Neural progenitor cell (in vitro differentiated cells): ENCODE measurements at places on chromosomes 4 and X.

DNA sequence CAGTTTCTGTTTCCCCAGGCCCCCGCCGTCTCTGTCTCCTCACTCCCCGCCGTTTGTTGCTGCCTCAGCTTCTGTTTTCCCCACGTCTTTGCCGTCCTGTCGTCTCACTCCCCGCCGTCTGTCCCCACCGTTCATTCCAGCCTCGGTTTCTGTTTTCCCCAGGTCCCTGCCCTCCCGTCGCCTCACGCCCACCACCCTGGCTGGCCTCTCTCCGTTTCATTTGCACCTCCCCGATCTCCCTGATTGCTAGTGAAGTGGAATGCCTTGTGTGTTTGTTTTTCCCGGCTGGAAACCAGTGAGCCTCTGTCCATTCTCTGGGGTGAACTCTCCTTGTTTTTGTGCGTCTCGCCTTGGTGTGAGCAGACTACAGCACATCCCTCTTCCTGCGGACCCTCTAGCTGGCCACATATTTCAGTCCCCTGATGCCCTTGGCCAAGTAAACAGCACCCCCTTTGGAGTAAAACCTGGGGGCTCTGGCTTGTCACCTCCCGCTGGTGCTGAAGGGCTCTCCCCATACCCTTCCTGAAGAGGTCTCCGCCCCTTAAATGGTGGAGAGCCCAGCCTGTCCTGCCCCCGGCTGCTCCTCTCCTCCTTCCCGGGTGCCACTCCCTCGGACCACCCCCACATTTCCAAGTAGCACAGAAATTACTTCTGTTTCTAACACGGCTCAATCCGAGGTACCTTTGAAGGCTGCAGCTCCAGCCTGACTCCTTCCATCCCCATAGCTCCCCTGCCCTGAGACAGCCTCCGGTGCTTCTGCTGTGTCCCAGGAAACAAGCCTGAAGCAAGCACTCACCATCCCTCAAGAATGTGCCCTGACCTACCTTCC is 13.2 kb downstream of the TMEM175 start:
- H3K36me3 ChIP-seq, result no peaks in the 10 kb centered on the region
- H3K27me3 ChIP-seq, result peaks cover 6% of the 10 kb centered on the region
- peak overlapping the region; percentile 38 for H3K4me3 ChIP-seq

- H3K27me3 ChIP-seq, result no peaks in the 10 kb centered on the region
- H3K4me3 ChIP-seq, result no peak overlapping the region
- no peaks in the 10 kb centered on the region for H3K36me3 ChIP-seq
- no peaks in the 10 kb centered on the region for H3K4me1 ChIP-seq
Observed at GRCh38 chr4:77852892-77853495, 9.6 kb upstream of the MRPL1 start.

DNA sequence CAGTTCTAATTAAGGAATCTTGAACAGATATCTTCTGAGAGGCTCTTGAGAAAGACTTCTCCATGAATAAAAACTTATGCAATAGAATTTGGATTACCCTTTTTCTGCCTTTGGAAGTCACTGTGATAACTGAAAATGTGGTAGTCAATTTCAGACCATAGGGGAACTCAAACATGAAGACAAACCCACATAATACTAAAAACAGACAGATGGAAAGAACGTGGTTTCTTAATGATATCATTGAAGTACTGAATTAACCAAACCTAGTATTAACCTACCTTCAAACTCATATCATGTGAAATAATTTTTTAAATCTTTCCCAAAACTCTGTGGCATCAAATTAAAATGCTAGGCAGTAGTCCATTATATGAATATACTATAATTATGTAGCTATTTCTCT is 153.5 kb downstream of the CAMK2D start:
- no peaks in the 10 kb centered on the region for H3K4me1 ChIP-seq
- H3K27me3 ChIP-seq, result no peaks in the 10 kb centered on the region
- H3K27ac ChIP-seq, result no peak overlapping the region
- DNase-seq, result no peak

GRCh38 chr4:20192736-20193135 is 59.0 kb upstream of the SLIT2 start:
- no peak for DNase-seq
- H3K4me3 ChIP-seq, result no peak overlapping the region
- H3K27ac ChIP-seq, result no peak overlapping the region
- no peaks in the 10 kb centered on the region for H3K4me1 ChIP-seq
- no peaks in the 10 kb centered on the region for H3K27me3 ChIP-seq

DNA sequence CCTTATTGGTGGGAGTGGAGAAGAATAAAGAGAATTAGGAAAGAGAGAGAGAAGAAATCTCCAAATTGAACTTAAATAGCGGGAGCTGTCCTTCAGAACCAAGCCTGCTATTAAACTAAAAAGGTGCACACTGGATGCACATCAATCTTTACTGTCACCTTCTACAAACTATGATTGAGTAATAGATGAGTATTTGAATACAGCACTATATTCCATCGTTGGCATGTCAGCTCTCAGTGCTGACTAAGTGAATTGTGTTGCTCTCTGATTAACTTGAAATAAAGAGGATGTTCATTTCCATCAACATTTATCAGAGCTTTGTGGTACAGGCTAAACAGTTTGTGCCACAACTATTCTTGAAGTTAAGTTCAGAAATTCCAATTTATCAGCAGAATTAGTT is 143.7 kb upstream of the PABPC4L start:
- no peak for DNase-seq
- H3K4me1 ChIP-seq, result no peaks in the 10 kb centered on the region
- H3K4me3 ChIP-seq, result no peak overlapping the region
- no peak overlapping the region for H3K27ac ChIP-seq

DNA sequence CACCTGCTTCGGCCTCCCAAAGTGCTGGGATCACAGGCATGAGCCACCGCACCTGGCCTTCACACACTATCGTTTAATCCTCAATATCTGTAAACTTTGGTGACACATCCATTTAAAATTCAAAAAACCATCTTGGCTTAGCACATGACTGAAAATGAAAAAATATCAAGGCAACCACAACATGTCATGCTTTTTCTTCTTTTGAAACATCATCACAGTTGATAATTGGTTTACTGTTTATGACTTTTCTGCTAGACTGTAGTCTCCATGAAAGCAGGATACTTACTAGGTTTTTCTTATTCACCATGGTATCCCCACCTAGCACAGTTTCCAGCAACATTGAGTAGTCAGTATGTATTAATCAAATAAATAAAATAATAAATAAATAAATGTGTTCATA is 11.0 kb downstream of the GNRHR start:
- no peaks in the 10 kb centered on the region for H3K4me1 ChIP-seq
- no peak overlapping the region for H3K4me3 ChIP-seq
- no peaks in the 10 kb centered on the region for H3K36me3 ChIP-seq
- no peak for DNase-seq

DNA sequence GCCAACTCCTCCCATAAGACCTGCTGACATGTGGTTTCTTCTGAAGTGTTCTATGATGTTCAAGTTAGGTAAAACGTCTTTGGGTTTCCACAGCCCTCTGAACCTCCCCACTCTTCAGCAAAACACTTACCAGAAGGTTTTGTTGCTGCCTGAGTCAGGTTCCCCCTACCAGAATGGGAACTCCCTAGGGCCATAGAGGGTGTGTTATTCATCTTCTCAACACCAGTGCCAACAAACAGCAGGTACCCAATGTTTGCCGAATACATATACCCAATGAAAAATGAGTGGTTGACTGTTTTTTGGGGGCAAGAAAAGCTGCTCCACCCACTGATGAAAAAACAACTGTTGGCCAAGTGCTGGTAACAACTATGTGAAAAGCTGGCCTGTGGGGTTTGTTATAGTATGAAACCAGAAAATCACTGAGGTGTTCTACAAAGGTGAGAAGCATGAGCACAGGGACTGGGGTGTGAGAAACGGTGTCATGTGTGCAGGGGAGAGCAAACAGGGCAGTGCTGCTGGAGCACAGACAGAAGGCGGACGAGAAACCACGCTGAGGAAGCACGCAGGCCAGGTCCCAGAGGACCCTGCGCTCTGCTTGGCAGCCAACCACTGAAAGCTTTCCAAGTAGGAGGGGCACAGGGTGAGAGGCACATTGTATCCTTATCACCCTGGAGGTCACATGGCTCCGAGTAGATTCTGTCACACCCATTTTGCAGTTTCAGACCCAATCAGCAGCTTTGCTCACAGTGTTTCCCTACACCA is 28.8 kb downstream of the ATP8A1 start:
- DNase-seq, result no peak
- H3K4me3 ChIP-seq, result no peak overlapping the region
- no peak overlapping the region for H3K27ac ChIP-seq
- H3K27me3 ChIP-seq, result no peaks in the 10 kb centered on the region

- peaks cover 9% of the 10 kb centered on the region for H3K36me3 ChIP-seq
- H3K27ac ChIP-seq, result no peak overlapping the region
Observed at GRCh38 chr4:19151684-19152083, 1100.0 kb upstream of the SLIT2 start.

- DNase-seq, result no peak
- no peaks in the 10 kb centered on the region for H3K36me3 ChIP-seq
- peaks cover 19% of the 10 kb centered on the region for H3K4me1 ChIP-seq
Observed at GRCh38 chrX:121160987-121161386, 113.6 kb downstream of the GLUD2 start.
